Activated T-cell treated with anti-CD3 and anti-CD28 coated beads, Interleukin-2, amount 50 U/mL, for 72 hours (primary cell): ENCODE measurements at places on chromosomes 2 and 18. TPM values are rescaled to one million over a fixed set of nuclear protein-coding genes. Genes with fewer than 3 reads are reported as not detected.

DNA sequence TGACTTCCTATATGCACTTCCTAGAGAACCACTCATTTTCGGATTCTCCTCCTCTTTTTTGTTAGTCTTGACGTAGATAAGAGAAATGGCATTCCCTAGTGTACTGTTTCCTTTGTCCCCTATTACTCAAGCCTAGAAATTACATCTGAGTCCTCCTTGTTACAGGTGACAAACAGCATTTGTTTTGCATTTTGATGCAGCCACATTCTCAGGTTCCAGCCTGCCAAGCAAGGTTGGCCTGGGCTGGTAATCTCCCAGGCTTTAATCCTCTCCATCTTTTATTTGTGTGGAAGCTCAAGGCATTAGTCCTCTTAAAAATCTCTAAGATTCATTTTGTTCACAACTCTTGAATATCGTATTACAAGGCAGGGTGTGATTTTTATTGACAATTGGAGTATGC, 318.0 kb upstream of the NRP2 start:
- no peak for DNase-seq

- DNase-seq: peak; percentile 51
Measured at GRCh38 chr18:58649966-58650816, 21.1 kb upstream of the MALT1 start.

The RGPD5 gene
- total RNA-seq: 53.2 TPM

The BOK gene
- not detected for total RNA-seq
